ENCODE measurements at places on chromosomes 6 and 20.

DNA sequence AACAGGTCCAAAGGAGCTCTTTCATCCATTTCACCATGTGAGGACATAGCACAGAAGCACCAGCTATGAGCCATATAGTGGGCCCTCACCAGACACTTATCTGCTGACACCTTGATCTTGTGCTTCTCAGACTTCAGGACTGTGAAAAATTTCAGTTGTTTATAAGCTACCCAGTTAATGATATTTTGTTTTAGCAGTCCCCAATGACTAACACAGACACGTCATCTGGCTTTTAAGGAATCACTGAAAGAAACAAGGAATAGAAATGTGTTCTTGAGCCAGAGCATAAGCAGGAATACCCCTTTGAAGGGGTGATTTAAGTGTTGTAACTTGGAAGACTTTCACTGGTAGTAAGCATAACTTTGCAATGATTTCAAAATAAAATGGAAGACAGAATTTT lies 214.7 kb upstream of the PTCHD4 start:
- DNase-seq, result no peak

GRCh38 chr20:42338294-42339201 lies 720.4 kb upstream of the CHD6 start:
- DNase-seq, result no peak

DNA sequence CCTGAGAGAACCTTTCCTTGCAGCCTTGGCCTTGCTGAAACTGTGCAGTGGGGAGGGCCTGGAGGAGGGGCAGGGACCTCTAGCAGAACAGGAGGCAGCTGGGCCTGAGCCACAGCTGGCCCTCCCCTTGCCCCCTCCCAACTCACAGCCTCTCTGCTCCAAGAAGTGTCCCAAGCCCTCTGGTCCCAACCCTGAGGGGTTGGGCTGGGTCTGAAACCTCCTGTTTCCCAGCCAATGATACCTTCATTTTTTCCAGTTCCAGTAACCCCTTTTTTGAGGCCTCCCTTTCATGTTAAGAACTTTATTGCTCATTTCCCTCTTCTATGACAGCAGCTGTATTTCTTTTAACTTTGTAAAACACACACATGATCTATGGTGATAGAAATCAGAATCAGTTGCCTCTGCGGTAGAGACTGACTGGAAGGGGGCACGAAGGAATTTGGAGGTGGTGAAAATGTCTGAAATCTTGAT lies 17.9 kb upstream of the ARMC12 start:
- no peak for DNase-seq

DNA sequence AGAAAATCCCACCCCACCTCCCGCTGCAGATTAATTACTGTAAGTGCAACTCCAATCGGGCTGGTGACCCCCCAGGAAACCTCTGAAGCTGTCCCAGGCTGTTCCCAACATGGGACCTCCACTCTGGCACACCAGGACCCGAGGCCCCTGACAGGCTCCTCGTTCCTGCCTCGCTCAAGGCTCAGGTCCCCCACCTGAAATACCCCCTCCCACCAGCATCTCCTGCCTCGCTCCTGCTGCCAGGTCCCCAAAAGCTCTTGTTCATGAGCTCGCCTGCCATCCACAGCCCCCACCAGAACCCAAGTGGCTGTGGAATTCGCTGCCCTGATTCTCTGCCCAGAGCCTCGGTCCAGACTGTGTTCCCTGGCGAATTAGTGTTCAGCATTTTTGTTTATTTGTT lies 26.1 kb downstream of the NPEPL1 start:
- DNase-seq, result no peak

DNA sequence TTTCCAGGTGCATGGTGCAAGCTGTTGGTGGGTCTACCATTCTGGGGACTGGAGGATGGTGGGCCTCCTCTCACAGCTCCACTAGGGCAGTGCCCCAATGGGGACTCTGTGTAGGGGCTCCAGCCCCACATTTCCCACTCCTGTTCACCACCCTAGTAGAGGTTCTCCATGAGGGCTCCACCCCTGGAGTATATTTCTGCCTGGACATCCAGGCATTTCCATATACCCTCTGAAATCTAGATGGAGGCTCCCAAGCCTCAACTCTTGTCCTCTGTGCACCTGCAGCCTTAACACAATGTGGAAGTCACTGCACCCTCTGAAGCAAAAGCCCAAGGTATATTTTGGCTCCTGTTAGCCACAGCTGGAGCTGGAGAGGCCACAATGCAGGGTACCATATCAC lies 393.5 kb downstream of the RNGTT start:
- no peak for DNase-seq

DNA sequence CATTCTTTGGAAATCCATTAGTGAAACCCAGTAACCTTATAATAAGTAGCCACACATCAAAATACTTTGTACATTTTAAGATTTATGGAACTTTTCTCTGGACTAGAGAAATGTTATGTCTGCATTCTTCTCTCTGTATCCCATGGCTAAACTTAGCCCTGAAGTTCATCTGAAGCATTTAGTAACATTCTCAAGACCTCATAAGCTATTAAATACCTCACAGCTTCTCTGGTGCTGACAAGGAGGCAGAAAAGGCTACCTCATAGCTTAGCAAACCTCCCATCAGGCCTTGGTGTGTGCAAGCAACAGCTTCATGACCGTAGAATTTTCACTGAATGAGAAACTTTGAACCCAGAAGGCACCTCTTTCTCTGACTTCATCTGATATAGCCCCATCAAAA lies 38.9 kb upstream of the HDGFL1 start:
- DNase-seq, result no peak

- peak; percentile 74 for DNase-seq
These were observed 74.1 kb downstream of the LAMA4 start for GRCh38 chr6:112180095-112180820.

Data from AG04450 (cell line).